Lung (tissue), 17 donors: ENCODE measurements at places on chromosomes 5 and 9. TPM values are rescaled to one million over a fixed set of nuclear protein-coding genes. Genes with fewer than 3 reads are reported as not detected.

DNA sequence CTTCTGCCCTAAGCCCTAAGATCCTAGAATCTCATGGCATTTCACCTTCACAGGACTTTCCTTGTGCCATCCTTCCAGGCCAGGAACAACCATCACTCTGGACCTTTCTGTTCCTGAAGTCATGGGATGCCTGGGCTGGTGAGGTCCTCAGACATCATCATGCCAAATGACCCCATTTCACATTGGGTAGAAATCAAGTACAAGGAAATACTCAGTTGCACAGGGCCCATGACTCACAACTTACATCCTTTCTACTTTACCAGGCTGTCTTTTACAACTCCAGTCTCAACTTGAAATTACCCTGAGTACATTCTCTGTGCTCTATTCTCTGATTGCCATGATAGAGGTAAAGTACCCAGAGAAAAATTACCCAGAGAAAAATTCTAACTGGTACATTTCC, 167.1 kb downstream of the PIK3R1 start:
- no peaks in the 10 kb centered on the region for H3K27me3 ChIP-seq
- H3K27ac ChIP-seq, result no peak overlapping the region
- peaks cover 7% of the 10 kb centered on the region for H3K4me1 ChIP-seq
- no peak overlapping the region for H3K4me3 ChIP-seq
- no peak for DNase-seq

Gene PCDHGB2
- 4.6 TPM for total RNA-seq

Gene DNAI1
- 26.2 TPM for total RNA-seq

DNA sequence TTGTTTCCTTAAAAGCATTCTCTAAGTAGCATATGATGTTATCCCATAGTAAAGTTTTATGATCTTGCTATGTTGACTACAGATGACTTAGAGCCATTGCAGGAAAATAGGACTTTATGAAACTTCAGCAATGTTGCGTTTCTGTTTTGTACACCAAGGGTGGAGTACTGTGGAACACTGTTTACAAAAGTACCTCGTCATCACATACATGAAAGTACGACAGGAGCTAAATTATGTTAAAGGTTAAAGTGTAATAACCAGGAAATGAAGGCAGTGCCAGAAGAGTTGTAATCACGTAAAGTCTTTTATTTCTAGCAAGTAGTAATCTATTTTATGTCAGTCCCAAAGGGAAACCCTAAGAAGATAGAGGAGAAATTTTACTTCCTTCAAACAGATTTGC, 50.9 kb downstream of the C9orf85 start:
- peak; percentile 6 for DNase-seq
- H3K4me1 ChIP-seq, result no peaks in the 10 kb centered on the region
- no peak overlapping the region for H3K27ac ChIP-seq
- no peak overlapping the region for H3K4me3 ChIP-seq
- H3K27me3 ChIP-seq, result no peaks in the 10 kb centered on the region

Gene PCDHB7
- 4.7 TPM for total RNA-seq

DNA sequence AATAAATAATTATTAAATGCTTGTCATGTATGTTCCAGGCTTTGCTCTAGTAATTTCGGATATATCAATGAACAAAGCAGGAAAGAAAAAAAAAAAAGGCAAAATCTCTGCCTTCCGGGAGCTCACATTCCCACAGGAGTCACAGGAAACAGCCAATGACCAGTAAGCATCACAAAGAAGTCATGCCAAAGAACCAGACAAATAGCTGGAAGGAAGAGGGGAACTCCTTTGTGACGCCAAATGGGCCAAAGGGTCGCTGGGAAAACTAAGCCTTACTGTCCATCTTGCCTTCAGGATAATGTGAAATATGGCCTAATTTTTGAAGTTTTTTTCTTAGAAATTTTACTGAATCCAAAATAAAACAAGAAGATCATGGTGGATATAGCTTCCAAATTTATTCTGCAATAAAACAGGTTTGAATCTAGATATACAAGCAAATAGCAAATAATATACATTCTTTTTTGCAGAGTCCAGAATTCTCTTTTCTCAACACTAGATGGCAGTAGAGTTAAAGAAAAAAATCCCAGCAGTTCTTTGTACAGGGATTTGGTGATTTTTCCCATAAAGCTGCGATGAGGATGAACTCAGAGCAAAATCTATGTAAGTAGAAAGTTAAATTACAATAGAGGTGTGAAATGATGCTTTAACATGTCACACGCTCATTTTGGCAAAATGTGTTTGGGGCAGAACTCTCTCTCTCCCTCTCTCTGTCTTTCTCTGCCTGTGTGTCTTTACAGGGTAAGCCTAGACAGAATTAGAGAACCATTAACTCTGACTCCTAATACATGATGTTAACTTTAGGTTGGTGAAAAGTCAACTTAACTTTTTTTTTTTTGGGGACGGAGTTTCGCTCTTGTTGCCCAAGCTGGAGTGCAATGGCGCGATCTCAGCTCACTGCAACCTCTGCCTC, 60.0 kb upstream of the TUT7 start:
- no peaks in the 10 kb centered on the region for H3K27me3 ChIP-seq
- no peaks in the 10 kb centered on the region for H3K36me3 ChIP-seq
- H3K27ac ChIP-seq, result no peak overlapping the region
- DNase-seq, result no peak
- H3K4me3 ChIP-seq, result no peak overlapping the region

GRCh38 chr5:107605596-107606125, 65.1 kb downstream of the EFNA5 start:
- peaks cover 14% of the 10 kb centered on the region for H3K4me1 ChIP-seq
- DNase-seq, result no peak
- H3K36me3 ChIP-seq, result no peaks in the 10 kb centered on the region
- no peaks in the 10 kb centered on the region for H3K27me3 ChIP-seq
- H3K27ac ChIP-seq, result no peak overlapping the region
- no peak overlapping the region for H3K4me3 ChIP-seq

Gene BARX1
- not detected for total RNA-seq

DNA sequence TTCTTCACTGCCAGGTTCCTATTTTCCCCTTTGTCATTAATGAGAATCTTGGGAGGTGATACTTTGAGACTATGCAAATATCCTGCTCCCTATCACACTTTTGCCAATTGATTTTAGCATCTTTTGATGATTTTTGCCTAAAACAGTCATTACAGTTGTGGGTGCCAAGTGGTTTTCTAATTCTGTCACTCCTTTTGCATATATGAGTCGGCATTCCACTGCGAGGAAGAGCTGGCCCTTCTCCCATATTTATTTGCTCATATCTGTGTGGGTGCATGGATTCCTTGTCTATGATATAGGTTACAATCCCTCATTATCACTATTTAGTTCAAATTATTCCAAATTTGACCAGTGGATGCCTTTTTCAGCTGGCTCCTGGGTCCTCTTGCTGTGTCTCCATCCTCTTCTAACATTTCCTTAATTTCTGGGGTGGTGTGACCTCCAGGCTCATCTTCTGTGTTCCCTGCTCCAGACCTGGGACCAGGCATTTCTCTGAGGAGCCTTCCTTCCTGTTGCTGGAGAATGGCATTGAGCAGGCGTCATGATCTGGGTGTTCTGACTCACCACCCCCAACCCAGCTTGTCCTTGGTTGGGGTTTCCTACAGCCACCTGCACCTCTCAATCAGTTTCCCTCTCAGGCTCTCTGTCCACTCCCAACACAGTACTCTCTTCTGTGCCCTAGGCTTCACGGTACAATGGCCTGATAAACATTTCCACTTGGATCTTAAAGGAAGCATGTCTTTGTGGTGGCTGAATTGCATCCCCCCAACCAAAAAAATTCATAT, 106.7 kb downstream of the NXNL2 start:
- no peak overlapping the region for H3K4me3 ChIP-seq
- no peaks in the 10 kb centered on the region for H3K27me3 ChIP-seq
- no peaks in the 10 kb centered on the region for H3K36me3 ChIP-seq
- H3K27ac ChIP-seq, result no peak overlapping the region
- peaks cover 13% of the 10 kb centered on the region for H3K4me1 ChIP-seq

Gene TOR2A
- total RNA-seq, result 19.8 TPM

Gene SOX30
- not detected for total RNA-seq

GRCh38 chr5:135979510-135979909, 24.7 kb upstream of the LECT2 start:
- H3K4me1 ChIP-seq, result peaks cover 5% of the 10 kb centered on the region
- H3K4me3 ChIP-seq, result no peak overlapping the region
- no peaks in the 10 kb centered on the region for H3K36me3 ChIP-seq
- no peaks in the 10 kb centered on the region for H3K27me3 ChIP-seq
- DNase-seq, result peak; percentile 75

Gene ERAP2
- total RNA-seq, result 11.6 TPM

Gene ZNF483
- total RNA-seq, result 20.6 TPM

DNA sequence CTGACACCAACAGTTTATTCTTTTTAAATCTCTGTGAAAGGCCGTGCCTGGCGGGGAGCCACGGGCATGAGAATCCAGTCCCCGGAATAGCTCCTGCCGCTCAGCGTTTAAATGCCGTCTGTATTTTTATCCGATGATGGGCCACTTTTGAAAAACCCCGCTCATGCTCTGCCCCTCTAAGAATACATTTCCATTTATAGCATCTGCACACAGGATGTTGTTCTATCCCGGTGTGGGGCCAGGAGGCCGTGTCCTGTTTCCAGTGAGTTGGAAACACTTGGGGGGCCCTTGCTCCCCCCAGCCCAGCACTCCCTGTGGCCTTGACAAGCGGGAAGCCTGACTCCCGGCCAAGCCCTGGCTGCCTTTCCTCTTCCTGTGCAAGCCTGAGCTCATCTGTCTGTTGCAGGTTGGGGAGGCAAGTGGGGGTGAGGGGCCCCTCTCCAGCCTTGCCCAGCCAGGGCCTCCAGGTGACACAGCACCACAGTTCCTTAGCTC, 39.0 kb downstream of the ERGIC1 start:
- peaks cover 34% of the 10 kb centered on the region for H3K4me1 ChIP-seq
- no peak overlapping the region for H3K4me3 ChIP-seq
- H3K27ac ChIP-seq, result peak overlapping the region; percentile 73

Gene FOXD4L5
- 0.25 TPM for total RNA-seq

DNA sequence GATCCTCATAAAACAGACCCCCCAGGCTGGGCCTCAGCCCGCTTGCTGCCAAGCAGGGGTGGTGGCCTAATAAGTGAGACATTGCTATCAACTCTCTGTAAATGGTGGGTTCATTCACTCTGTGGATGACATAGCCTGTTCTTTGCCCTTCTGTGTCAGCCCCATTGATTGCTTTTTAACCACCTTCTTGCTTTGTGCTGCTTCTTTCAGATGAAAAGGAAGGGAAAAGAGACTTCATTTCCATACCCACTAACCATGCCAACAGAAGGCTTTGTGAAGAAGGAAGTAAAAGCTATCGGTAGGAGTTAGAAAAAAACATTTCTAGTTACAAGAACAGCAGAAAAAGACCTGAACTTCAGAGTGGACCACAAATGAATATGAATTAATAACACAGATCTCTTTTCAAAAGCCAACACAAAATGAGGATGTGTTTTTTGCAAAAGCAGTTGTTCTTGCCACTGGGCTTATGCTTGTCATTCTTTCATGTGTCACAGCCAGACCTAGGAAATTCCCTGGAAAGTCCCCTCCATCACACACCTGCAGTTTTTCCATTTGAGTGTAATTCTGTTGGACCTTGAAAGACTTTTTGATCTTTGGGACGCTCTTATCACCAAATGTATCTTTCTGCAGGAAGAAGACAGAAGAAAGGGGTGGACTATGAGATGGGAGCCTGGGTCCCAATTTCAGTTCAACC, 507.7 kb downstream of the CCDC171 start:
- H3K4me3 ChIP-seq, result no peak overlapping the region
- H3K4me1 ChIP-seq, result no peaks in the 10 kb centered on the region
- no peaks in the 10 kb centered on the region for H3K27me3 ChIP-seq
- no peak for DNase-seq
- no peak overlapping the region for H3K27ac ChIP-seq

DNA sequence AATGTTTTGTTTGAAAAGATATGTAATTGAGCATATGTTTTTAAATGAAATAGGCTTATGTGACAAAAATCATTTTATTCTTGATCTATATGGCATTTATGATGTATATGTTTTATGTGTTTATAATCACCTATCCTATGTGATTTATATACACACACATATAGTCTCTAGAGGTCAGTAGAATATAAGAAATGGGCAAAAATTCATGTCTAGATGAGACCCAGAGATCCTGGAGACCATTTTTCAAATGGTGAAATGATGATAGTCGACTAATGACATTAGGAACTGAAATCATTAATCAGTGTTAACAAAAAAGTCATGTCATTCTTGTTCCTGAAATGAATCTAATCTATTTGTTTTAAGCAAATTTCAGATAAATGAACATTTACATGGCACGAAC, 709.2 kb upstream of the WWC1 start:
- peaks cover 4% of the 10 kb centered on the region for H3K27me3 ChIP-seq
- no peaks in the 10 kb centered on the region for H3K36me3 ChIP-seq
- no peak overlapping the region for H3K4me3 ChIP-seq
- H3K27ac ChIP-seq, result no peak overlapping the region
- DNase-seq, result no peak

DNA sequence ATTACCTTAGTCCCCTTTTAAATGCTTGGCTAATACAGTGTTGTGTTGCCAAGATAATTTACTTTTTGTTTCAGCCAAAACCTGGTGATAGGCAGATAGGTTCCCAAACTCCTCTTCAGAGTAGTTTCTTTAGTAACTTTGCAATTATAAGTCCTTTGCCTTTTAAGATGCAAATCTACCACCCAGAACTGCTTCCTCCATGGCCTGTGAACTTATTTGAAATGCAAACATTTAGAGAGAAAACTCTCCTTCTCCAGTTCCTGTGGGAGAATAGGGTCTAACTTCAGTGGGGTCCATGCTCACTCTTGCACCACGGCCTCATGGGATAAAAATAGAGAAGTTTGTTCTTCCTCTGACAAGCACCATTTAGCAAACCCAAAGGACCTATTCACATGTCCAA, 1955.4 kb upstream of the CDH6 start:
- H3K27me3 ChIP-seq, result no peaks in the 10 kb centered on the region
- no peak overlapping the region for H3K4me3 ChIP-seq
- H3K27ac ChIP-seq, result no peak overlapping the region
- no peaks in the 10 kb centered on the region for H3K36me3 ChIP-seq

GRCh38 chr9:126893079-126893478, 21.5 kb upstream of the RALGPS1 start:
- H3K36me3 ChIP-seq, result no peaks in the 10 kb centered on the region
- no peaks in the 10 kb centered on the region for H3K4me1 ChIP-seq
- no peaks in the 10 kb centered on the region for H3K27me3 ChIP-seq
- DNase-seq, result no peak
- no peak overlapping the region for H3K4me3 ChIP-seq
- H3K27ac ChIP-seq, result no peak overlapping the region

DNA sequence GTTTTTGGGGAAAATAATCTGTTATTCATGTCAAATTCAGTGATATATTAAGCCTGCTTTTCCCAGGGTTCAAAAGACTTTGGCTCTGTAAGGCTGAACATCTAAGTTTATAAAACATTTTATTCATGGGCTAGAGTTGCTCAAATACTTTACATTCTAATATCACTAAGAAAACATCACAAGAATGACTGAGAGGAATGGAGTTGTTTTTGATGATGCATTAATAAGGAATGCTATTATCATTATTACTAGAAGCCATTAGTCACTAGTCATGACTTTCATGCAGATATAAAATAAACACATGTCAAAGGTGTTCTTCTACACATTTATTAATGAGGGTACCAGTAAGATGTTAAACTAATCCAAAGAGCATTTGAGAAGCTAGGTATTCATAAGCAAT, 185.5 kb upstream of the KCNN2 start:
- no peak overlapping the region for H3K4me3 ChIP-seq
- no peak overlapping the region for H3K27ac ChIP-seq
- no peak for DNase-seq
- H3K36me3 ChIP-seq, result no peaks in the 10 kb centered on the region
- H3K27me3 ChIP-seq, result no peaks in the 10 kb centered on the region
